ENCODE measurements at places on chromosomes 13 and 19.

GRCh38 chr13:30763786-30764413, 28.6 kb downstream of the ALOX5AP start:
- DNase-seq = no peak

- DNase-seq = no peak
Measured at GRCh38 chr13:38755793-38756192, 68.9 kb downstream of the FREM2 start.

DNA sequence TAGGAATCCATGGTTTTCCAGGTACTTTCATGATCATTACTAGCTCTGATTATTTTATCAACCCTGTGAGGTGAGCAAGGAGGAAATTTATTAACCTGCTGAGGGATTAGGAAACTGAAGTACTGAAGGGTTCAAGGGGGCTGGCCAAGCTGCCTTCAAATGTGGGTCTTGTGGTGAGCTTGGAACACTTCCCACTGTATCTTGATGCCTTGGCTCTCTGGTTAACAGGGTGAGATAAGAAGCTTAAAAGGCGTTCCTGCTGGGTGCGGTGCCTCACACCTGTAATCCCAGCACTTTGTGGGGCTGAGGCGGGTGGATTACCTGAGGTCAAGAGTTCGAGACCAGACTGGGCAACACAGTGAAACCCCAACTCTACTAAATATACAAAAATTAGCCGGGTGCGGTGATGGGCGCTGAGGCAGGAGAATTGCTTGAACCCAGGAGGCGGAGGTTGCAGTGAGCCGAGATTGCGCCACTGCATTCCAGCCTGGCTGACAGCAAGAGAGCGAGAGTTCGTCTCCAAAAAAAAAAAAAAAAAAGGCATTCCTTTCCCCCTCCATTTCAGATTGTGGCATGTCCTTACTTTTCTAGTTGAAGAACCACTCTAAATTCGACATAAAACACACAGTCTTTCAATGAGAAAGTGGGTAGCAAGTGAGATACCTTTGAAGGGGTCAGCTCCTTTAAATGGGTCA, 70.2 kb downstream of the KLF2 start:
- DNase-seq = no peak

DNA sequence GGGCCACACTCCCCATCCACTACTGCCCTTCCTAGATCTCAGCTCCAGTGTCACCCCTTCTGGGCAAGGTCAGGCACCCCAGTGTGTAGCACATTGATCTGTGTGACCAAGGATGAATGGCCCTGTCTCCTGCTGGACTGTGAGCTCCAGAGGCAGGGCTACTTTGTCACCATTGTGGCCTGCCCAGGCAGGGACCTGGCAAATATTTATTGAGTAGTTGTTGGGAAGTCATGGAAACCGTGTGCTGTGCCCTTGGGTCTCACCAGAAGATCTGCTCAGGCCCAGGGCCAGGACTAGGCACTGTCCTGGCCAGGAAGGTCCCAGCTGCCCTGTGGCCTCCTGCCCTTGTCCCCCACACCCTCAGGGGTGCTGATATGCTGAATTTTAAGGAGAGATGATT, 10.5 kb downstream of the NACC1 start:
- no peak for DNase-seq

DNA sequence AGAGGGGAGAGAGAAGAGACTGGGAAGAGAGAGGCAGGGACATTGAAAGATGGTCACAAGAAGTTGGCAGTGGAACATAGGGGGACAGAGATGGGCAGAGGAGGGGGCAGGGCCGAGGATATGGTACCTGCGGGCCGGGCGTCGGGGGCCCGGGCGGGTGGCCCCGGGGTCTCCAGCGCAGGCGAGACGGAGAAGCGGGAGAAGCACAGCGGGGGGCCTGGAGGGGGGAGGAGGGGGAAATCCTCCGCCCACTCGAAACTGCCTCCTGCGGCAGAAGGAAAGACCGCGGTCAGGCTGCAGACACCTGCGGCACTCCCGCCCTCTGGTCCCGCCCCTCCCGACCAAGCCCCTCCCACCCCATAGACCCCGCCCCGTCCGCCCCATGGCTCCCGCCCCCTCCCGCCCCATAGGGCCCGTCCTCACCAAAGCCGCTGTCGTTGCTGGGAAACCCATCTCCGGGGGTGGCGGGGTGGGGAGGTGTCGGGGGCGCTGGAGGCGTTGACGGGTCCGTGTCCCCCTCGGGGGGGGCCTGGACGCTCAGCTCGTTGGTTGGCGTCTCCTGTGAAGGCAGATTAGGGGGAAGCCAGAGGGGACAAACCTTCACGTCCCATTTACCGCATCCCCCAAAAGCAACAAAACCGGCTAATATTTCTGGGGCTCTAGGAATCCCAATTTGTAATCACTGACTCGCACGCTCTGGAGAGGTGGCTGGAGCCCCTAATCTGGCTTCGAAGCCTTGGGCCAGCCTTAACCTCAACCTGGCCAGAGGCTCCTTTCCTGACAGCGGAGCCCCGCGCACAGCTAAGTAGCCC, 20.4 kb downstream of the LMTK3 start:
- DNase-seq = peak; percentile 96

- DNase-seq = no peak
Measured at GRCh38 chr13:73274147-73274546, 215.3 kb downstream of the KLF5 start.

GRCh38 chr19:10887616-10888367, 16.4 kb downstream of the CARM1 start:
- no peak for DNase-seq

- DNase-seq = no peak
Measured at GRCh38 chr13:107886118-107886517, 329.2 kb downstream of the LIG4 start.

- peak; percentile 83 for DNase-seq
Measured at GRCh38 chr19:36604656-36605100, 435 bp upstream of the ZNF382 start.

DNA sequence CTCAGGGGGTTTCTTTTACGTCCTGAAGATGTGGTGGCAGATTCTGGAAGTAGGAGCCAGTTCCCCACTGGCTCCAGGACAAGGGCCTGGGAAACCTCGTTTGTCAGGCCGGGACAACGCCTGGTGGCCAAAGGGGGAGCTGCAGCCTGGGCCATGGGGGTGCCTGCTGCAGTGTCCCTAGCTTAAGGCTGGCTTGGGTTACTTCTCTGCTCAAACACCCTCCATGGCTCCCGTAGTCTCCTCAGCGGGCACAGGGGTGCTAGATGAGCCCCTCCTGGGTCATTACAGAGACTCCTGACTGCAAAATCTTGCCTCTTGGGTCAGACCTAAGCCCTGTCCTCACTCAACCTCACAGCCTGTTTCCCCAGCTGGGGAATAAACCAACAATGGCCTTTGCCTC, 14.7 kb downstream of the CILP2 start:
- DNase-seq = peak; percentile 71

DNA sequence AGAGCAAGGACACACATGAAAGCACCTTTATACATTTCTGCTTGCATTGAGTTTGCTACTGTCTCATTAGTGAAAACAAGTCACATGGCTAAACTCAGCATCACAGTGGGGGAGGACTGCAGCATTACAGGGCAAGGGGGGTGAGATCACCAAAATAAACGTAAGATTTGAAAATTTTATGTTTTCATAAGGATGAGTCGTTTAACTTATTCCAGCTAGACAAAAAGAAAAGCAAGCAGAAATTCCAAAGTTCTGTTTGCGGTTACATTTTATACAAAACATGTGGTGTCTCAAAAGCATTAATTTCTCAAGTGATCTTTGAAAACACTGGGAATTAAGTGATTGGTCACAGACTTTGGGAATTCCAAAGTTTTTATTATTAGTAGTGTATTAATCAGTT, 261.4 kb upstream of the RXFP2 start:
- DNase-seq = no peak

DNA sequence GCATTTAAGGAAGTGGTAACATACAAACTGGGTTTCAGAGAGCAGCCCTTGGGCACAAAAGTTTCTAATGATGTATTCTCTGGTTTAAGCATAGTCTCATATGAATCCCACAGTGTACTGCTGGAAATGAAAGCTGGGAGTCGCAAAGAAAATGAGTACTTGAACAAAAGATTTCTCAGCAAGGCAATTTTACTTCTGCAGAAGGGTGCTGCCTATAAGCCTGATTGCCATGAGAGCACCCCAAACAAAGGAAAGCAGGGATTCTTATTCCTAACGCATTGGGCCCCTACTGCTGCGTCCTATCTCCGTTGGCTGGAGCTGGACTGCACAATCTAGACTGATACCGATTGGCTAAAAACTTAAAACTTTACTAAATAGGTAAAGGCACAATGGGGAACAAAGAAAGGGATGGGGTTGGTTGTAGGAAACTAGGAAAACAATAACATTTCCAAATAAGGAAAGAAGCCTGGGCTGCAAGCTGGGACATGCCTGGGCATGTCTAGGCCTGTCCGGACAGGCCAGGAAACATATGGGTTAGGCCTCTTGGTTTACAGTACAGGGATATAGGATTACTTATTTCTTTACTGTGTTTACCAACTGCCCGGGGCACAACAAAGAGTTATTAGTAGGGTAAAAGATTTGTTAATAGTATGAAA, 27.4 kb upstream of the VN1R4 start:
- no peak for DNase-seq

DNA sequence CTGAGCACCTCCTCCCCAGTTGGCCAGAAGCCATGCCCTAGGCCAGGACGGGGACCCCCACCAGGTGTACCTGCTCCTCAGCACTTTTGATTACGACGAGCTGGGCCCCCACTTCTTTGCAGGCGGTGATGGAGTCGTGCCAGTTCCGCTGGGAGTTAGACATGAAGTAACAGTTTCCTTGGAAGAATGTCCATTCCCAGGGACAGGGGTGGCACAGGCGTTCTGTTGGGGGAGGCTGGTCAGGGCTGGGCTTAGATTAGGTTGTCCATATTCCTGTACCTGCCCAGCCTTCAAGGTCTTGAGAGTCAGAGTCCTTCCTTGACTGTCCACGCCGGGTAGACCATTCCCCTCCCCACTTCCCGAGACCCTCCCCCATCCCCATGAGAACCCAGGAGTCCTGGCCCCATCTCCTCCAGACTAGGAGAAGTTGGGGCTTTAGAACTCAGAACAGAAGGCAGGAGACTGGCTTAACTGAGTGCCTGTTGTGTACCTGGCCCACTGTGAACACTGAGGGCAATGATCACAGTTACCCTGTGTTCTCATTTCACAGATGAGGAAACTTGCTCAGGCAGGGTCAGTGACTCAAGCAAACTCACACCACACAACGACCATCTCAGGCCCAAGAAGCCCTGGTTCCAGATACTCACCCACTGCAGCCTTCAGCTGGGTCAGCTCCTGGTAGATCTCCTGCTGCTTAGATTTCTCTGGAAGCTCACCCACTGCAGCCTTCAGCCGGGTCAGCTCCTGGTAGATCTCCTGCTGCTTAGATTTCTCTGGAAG, 2.3 kb downstream of the CD209 start:
- no peak for DNase-seq
